Fibroblast of the aortic adventitia (primary cell): ENCODE measurements at places on chromosomes 2 and 18. TPM values are rescaled to one million over a fixed set of nuclear protein-coding genes. Genes with fewer than 3 reads are reported as not detected.
A peak's percentile ranks its signal among the peaks of the same experiment; 100 is the strongest.

DNA sequence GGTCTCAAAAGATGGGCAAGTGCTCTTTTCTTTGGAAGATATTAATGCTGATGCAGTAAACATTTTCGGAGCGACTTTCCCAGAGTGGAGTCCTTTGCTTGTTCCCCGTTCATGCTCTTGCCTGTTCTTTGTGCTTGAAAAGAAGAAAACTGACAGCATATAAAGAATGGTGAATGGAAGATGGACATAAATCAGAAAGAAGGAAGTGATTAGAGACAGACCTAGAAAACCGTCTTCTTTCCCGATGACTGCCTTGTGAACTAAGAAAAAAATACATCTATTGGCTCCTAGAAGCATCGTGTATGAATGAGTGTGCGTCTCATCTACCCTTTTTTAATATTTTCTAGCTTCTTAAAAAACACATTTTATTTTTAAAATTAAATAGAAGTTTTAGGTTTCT, 740.1 kb upstream of the FANCL start:
- no peak for DNase-seq

DNA sequence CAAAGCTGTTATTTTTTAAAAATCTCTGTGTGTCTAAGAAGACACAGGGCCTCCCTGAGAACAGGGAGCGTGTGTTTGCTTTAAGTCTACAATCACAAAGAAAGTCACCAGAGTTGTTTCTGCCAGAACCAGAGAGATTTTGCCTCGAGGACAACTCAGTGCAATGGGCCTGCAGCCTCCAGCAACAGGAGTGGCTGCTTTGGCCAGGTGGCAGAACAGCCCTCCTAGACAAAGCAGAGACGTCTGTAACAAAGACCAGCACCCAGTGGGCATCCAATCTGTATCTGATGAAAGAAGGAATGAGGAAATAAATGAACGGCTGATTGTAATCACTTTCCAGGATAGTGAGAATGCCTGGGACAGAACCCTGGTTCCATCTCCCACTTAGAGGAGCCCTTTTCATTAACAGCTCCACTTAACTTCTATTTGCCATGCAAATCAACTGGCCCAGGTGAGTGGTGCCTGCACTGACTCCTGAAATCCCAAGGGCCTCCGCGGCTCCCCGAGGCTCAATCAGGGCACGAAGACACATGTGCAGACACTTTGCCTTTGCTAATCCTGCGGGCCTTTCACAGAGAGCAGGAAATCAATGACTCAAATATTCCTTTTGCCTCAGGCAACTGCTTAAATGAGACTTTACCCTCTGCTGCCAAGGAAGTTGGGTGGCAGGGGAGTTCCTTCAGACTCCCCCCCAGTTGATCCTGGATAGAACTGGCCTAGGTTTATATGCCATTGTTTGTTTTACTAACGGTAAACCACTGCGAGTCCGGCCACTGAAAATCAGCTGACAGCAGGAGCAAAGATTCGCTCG, 146.5 kb downstream of the CABLES1 start:
- no peak for DNase-seq

GRCh38 chr2:173264603-173265366, 89.9 kb upstream of the CDCA7 start:
- DNase-seq: no peak

DNA sequence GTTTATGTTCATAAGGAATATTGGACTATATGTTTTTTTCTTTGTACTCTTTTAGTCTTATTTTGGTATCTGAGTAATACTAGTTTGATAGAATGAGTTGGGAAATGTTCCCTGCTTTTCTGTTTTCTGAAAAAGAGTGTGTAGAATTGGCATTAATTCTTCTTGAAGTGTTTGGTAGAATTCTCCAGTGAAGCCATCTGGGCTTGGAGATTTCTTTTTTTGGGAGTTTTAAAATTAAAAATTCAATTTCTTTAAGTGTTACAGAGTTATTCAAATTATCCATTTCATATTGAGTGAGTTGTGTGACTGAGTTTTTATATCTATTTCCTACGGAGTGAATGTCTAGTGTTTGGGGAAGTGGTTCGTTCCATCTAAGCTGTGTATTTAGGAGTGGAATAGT, 80.6 kb upstream of the HS6ST1 start:
- DNase-seq: no peak

GRCh38 chr18:48540251-48541025, 1.6 kb downstream of the CTIF start:
- peak; percentile 58 for DNase-seq

DNA sequence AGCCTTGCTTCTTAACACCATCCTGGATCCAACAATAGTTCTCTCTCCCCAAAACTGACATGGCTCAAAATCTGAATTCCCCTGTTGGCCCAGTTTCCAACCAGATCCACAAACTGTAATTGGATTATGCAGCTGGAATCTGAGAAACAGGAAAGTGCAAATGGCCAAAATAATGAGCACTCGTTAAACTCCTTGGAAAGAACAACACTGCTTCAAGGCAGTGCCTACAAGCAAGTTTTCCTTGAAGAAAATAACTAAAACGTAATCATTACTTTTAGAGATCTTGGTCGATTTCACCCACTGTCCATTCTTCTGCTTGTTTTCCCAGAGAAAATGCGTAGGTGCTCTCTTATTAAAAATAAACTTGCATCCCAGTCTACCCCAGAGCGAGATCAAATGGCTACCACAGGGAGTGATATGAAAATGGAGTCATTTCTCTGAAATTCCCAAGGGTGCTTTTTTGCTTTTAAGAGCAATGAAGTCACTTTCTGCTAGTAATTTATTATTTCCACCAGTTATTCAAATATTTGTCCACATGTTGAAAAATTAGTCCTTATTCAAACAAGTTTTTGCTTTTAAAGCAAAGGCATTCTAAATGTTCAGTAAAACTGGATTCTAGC, 264.2 kb downstream of the C1D start:
- peak; percentile 37 for DNase-seq

DNA sequence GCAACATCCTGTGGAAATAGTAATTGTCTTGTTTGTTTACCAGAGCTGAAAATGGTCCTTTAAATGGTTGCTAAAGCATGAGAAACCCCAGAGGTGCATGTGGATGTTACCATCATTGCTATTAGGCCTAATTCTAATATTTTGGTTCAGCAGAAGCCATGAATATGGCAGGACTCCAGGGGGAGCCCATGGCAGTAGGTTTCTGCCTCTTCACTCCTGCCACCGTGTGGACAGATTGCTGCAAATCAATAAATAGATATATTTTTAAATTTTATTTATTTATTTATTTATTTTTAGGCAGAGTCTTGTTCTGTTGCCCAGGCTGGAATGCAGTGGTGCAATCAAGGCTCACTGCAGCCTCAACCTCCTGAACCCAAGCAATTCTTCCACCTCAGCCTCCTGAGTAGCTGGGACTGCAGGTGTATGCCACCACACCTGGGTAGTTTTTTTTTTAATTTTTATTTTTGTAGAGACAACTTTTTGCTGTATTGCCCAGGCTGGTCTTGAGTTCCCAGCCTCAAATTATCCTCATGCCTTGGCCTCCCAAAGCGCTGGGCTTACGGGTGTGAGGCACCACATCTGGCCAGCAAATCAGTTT, 54.9 kb upstream of the CAPN13 start:
- peak; percentile 65 for DNase-seq

GRCh38 chr2:75560768-75561565, at the start of gene EVA1A:
Gene EVA1A (minus strand): TSS chr2:75560939. CDS start chr2:75518140, 42,799 bp downstream.
- peak; percentile 72 for DNase-seq

DNA sequence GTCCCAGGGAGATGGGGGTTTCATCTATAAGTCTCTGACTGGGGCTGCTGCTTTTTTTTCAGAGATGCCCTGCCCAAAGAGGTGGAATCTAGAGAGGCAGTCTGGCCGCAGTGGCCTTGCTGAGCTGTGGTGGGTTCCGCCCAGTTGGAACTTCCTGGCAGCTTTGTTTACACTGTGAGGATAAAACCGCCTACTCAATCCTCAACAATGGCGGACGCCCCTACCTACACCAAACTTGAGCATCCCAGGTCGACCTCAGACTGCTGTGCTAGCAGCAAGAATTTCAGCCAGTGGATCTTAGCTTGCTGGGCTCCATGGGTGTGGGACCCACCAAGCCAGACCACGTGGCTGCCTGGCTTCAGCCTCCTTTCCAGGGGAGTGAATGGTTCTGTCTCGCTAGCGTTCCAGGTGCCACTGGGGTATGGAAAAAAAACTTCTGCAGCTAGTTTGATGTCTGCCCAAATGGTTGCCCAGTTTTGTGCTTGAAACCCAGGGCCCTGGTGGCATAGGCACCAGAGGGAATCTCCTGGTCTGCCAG, 152.6 kb upstream of the CYP26B1 start:
- no peak for DNase-seq

DNA sequence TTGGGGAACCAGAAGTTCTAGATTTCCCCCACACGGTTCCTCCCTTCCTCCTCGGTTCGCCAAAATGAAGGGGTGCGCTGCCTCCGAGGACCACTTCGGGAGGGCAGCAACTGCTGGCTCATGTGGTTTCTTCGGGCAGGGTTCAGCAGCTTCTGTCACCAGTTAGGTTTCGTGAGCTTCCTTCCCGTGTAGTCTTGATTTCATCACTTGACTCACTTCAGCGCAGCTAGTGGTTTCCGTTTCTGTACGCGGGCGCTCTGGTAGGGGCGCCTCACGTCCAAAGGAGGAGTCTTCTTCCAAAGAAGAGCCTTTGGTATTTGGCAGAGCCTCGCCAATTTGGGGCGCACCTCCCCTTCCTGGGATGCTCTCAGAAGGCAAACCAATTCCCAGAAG, 485 bp upstream of the GALNT3 start:
- peak; percentile 22 for DNase-seq

DNA sequence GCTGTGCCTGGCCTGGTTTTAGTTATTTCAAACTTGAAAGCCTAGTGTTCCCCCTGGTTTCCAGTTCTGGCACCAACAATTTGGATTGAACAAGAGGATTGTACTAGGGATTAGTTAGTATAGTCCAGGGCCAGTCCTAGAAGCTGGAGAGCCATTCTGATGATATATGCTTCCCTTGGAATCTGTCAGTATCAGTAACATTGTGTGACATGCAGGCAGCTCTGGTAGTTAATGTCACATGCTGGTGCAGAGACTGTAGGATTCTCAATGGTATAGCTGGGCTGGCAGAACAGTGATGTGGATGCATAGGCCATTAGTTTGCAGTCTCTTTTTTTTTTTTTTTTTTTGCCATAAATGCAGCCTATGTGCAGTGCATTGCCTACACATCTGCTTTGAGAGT, 3.6 kb downstream of the MGAT5 start:
- DNase-seq: no peak

DNA sequence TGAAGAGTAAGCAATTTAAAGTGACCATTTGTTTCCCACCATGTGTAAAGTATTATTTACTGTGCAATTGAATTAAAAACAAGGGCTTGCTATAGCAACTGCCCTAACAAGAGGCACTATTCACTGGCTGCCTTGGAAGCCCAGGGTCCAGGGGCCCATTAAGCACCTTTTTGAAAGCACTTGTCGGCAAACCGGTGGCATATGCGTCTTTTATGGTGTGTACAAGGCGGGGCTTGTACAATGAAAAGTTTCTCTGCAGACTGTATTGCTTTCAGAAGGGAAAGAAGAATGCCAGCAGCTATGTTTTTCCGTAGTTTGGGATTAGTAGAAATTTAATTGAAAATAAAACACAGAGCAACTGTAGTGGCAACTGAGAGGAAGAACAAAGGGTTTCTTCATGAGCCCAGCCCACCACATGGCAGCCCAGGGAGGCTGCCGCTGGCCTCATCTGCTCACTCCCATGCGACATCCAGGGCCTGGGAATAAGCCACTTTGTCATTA, 279.5 kb upstream of the PARD3B start:
- DNase-seq: no peak

GRCh38 chr2:100242891-100243619, 79.2 kb downstream of the LONRF2 start:
- peak; percentile 57 for DNase-seq

Gene LONRF2
- total RNA-seq: 1.8 and 2.0 TPM in 2 replicates

Gene SRD5A2
- 0.09 TPM in 1 of 2 replicates, not detected in the other for total RNA-seq

Gene C2orf78
- total RNA-seq: not detected in 2 replicates

Gene RGPD3
- total RNA-seq: 0.41 and 0.45 TPM in 2 replicates

Gene ANKRD23
- 2.3 and 6.0 TPM in 2 replicates for total RNA-seq

Gene BOLL
- total RNA-seq: not detected in 2 replicates

Gene TMEM182
- 2.1 TPM in 1 of 2 replicates, not detected in the other for total RNA-seq
